ENCODE measurements at places on chromosomes 12 and 14.

- DNase-seq = no peak
Observed at GRCh38 chr12:52300796-52301691, 9.7 kb upstream of the KRT81 start.

GRCh38 chr12:46217541-46218321 is 51.1 kb downstream of the SLC38A1 start:
- no peak for DNase-seq

GRCh38 chr14:101501858-101502615 is 59.3 kb upstream of the DIO3 start:
- no peak for DNase-seq

- no peak for DNase-seq
Observed at GRCh38 chr14:80491131-80491530, 279.8 kb upstream of the DIO2 start.

DNA sequence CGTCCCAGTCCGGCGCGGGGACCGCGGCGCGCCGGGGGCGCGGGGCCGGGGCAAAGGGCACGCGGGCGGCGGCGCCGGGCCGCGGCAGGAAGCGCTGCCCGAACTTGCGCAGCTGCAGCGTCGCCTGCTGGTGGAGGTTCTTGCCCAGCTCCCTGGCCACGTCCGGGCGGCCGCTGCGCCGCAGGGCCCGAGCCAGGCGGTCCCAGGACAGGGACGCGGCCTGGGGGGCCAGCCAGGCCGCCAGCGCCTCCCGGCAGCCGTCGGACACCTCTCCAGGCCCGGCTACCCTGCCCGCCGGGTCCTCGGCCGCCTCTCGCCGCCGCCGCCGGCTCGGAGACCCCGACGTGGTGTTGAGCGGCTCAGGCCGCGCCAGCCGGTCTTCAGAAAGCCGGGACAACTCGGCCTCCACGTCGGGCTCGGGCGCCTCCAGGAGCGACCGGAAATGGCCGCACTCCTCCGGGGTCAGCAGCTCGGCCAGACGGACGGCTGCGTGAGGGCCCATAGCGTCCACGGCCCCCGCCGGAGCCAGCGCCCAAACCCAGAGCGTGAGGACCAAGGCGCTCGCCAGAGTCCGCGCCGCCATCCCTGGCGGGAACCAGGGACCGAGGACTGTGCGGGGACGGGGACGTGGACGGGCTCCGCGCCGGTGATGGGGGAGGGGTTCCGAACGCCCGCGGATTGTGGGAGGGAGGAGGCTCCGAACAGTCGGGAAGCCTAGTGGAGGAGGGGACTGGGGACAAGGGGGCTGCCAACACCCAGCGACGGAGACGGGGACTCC is 34.0 kb downstream of the FIGNL2 start:
- DNase-seq = peak; percentile 97

DNA sequence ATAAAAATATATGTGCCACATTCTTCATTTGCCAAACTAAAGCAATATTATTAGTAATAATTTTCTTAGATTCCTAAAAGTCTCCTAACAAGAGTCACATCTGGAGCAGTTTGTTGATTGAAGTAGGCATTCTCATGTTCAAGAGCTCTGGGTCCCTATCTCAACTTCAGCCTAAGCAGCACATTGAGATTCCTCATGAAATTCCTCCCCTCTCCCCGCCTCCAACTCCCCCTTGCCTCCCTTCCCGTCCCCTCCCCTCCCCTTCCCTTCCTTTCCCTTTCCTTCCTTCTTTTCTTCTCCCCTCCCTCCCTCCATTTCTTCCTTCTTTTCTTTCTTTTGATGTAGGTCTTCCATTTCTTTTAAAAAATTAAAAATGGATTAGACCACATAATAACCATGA is 48.7 kb upstream of the NAV3 start:
- no peak for DNase-seq

DNA sequence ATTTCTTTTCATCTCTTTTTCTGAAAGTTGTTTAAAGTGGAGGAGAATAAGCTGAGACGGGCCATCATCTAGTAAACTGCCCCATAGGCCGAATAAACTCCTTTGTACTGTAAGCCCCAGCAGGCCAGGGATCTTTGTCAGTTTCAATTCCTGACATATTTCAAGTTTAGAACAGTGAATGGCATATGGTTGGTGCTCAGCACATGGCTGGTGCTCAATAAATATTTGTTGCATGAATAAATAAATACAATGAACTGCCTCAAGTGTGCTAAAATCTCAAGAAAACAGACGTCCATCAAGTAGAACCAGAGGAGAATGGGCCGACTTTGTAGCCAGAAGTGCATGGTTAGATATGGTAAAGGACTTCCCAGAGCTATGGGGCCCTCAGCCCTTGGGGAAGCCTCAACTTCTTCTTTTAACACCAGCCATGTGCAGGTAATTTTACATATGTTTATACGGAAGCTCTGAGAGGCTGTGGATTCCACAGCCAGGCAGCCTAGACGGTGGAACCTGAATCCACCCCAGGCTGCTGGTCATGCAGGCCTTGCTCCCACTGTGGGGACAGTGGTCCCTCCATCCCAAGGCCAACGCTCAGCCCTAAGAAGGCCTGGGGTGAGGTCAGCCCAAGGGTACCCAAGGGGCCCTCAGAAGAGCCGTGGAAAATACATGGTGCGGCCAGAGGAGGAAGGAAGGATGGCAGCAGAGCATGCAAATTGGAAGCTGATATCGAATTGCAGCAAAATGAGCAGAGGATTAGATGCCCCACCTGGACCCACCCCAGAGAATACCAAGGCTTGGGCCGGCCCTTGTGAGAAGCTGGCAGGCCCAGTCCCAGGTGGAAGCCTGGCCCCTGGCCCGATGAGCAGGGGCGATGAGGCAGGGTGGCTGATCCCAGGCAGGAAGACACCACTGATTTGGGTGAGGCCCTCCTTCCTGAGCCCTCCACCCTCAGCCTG is 8.7 kb upstream of the AQP2 start:
- DNase-seq = no peak

DNA sequence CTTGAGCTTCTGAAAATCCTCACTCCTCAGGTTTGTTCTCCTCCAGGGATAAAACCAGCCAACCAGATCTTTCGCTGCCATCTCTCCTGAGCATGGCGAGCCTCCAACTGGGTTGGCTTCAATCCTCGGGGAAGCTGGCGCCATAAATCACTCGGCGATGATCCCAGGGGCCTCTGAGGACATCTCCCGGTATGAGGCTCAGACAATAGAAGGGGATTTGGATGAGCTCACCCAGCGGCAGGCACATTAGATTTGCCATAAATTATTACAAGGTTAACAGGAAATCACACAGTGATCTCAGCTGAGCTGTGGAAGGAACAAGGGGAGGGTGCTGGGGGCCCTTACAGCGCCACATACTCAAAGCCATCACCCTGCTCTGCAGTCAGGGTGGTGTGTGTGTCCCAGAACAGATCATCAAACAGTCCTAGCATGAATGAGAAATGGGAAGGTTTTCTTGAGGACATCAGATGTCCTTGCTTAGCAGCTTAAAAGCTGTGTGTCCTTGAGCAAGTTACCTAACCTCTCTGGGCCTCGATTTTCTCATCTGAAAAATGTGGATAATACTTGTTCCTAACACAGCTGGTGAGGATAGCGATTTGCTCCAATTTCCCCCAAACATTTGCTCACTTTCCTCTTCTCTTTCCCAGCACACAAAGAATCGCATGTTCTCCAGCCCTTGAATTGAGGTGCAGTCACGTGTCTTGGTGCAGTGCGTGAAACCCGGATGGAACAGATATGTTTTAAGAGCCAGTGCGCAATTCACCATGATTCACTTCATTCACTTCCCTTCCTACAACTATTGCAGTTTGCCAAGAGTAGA is 142.8 kb downstream of the SCARB1 start:
- DNase-seq = no peak

DNA sequence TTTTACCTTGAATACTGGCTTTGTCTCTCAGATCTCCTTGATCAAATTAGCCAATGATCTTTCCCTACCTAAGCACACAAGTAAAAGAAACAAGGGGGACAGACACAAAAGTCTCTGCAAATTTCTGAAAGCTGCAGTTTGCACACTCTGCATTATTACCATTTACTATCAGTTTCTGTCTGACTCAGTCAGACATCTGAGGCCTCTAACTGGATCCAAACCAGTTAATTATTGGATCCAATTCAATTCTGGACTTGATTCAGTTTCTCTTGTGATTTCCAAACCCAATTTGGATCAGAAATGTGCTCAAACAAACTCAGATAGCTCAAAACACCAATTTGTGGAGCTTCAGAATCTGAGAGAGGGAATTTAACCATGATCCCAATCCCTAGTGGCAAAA is 16.6 kb downstream of the SSTR1 start:
- DNase-seq = no peak

DNA sequence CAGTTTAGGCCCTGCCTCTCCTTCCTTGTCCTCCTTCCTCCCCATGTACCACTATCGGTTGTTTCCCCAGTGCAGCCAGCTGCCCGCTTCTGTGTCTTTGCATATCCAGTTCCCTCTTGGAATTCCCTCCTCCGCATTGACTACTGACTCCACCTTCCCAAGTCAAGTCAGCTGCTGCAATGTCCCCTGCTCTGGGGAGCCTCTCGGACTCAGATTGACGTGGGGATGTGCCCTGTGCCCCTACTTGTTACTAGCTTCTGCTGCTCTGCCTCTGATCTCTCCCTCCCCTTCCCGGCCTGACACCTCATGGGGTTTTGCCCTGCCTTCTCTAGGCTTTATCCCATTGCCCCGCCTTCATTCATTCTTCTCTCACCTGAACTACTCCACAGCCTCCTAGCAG is 2.1 kb upstream of the CD9 start:
- DNase-seq = peak; percentile 36

GRCh38 chr14:54901380-54902142 is 1.1 kb downstream of the GCH1 start:
- no peak for DNase-seq

GRCh38 chr12:58302487-58303011 is 361.2 kb downstream of the ATP23 start:
- DNase-seq = no peak

- DNase-seq = no peak
Observed at GRCh38 chr14:49774106-49774505, 6.2 kb downstream of the KLHDC2 start.

Measured in HuH-7.5 (cell line).